ENCODE measurements at places on chromosomes 6 and 20.
A peak's percentile ranks its signal among the peaks of the same experiment; 100 is the strongest.

GRCh38 chr20:19978511-19979210 is 38.5 kb upstream of the NAA20 start:
- H3K4me1 ChIP-seq = peaks cover 10% of the 10 kb centered on the region
- H3K27ac ChIP-seq = no peak overlapping the region
- H3K27me3 ChIP-seq = peaks cover 17% of the 10 kb centered on the region
- no peak overlapping the region for H3K4me3 ChIP-seq
- H3K36me3 ChIP-seq = no peaks in the 10 kb centered on the region

DNA sequence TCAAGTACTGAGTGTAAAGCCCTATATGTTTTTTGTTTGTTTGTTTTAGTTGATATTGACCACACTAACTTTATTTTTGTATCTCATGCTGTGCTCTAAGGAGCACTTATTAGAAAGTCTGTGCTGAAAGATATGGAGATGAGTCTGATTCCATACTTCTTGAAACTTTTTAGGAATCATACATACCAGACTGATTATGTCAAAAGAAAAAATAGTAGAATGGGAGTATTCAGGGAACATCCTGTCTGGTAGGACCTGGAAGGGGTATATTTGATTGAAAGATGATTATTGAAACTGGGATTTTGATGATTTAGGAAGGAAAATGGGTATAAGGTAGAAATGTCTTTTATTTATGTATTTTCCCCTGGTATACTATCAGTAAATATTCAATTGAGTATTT is 111.4 kb downstream of the QKI start:
- no peaks in the 10 kb centered on the region for H3K36me3 ChIP-seq
- no peaks in the 10 kb centered on the region for H3K4me1 ChIP-seq
- H3K27me3 ChIP-seq = no peaks in the 10 kb centered on the region
- no peak for DNase-seq

GRCh38 chr6:40128127-40128526 is 193.9 kb upstream of the MOCS1 start:
- no peak overlapping the region for H3K4me3 ChIP-seq
- no peaks in the 10 kb centered on the region for H3K27me3 ChIP-seq
- no peaks in the 10 kb centered on the region for H3K4me1 ChIP-seq
- no peak overlapping the region for H3K27ac ChIP-seq
- no peaks in the 10 kb centered on the region for H3K36me3 ChIP-seq

- H3K4me3 ChIP-seq = no peak overlapping the region
- H3K4me1 ChIP-seq = peaks cover 21% of the 10 kb centered on the region
- H3K27ac ChIP-seq = no peak overlapping the region
- peaks cover 33% of the 10 kb centered on the region for H3K36me3 ChIP-seq
- no peak for DNase-seq
Measured at GRCh38 chr6:149515494-149515893, 30.3 kb downstream of the PPIL4 start.

- H3K27ac ChIP-seq = no peak overlapping the region
- DNase-seq = no peak
- no peaks in the 10 kb centered on the region for H3K27me3 ChIP-seq
Measured at GRCh38 chr20:16916165-16916564, 168.0 kb downstream of the OTOR start.

- no peak overlapping the region for H3K4me3 ChIP-seq
- H3K27ac ChIP-seq = no peak overlapping the region
- H3K36me3 ChIP-seq = no peaks in the 10 kb centered on the region
- peaks cover 39% of the 10 kb centered on the region for H3K27me3 ChIP-seq
- H3K4me1 ChIP-seq = no peaks in the 10 kb centered on the region
Measured at GRCh38 chr20:46955601-46956556, 61.2 kb downstream of the EYA2 start.

- H3K36me3 ChIP-seq = peaks cover 26% of the 10 kb centered on the region
- peaks cover 7% of the 10 kb centered on the region for H3K27me3 ChIP-seq
- peak overlapping the region; percentile 95 for H3K27ac ChIP-seq
- peak; percentile 75 for DNase-seq
Measured at GRCh38 chr6:166415306-166415705, 32.6 kb upstream of the MPC1 start.

GRCh38 chr6:128395188-128395587 is 125.2 kb downstream of the PTPRK start:
- H3K4me1 ChIP-seq = no peaks in the 10 kb centered on the region
- no peak overlapping the region for H3K4me3 ChIP-seq
- H3K27me3 ChIP-seq = no peaks in the 10 kb centered on the region
- no peaks in the 10 kb centered on the region for H3K36me3 ChIP-seq

GRCh38 chr6:143174951-143175350 is 114.3 kb downstream of the AIG1 start:
- H3K27ac ChIP-seq = no peak overlapping the region
- peaks cover 14% of the 10 kb centered on the region for H3K36me3 ChIP-seq
- no peaks in the 10 kb centered on the region for H3K4me1 ChIP-seq
- DNase-seq = no peak
- no peak overlapping the region for H3K4me3 ChIP-seq

DNA sequence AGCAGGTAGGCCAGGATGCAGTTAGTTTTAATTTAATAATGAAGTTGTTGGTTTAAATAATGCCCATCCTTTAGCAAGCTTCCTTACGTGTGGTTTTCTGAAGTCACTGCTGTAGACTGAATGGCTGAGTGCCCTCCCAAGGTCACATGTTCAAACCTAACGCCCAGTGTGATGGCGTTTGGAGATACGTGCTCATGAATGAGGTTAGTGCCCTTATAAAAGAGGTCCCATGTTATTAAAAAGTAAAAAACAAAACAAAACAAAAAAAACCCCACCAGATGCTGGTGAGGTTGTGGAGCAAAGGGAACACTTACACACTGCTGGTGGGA is 16.3 kb downstream of the LRP11 start:
- peaks cover 21% of the 10 kb centered on the region for H3K4me1 ChIP-seq
- DNase-seq = no peak
- H3K4me3 ChIP-seq = no peak overlapping the region
- no peak overlapping the region for H3K27ac ChIP-seq
- peaks cover 17% of the 10 kb centered on the region for H3K27me3 ChIP-seq

- H3K27me3 ChIP-seq = peaks cover 28% of the 10 kb centered on the region
- H3K4me1 ChIP-seq = peaks cover 8% of the 10 kb centered on the region
- DNase-seq = no peak
- peaks cover 1% of the 10 kb centered on the region for H3K36me3 ChIP-seq
Measured at GRCh38 chr6:28856620-28857005, 67.2 kb downstream of the TRIM27 start.

- no peaks in the 10 kb centered on the region for H3K27me3 ChIP-seq
- no peak overlapping the region for H3K27ac ChIP-seq
- DNase-seq = no peak
- no peaks in the 10 kb centered on the region for H3K4me1 ChIP-seq
- H3K4me3 ChIP-seq = no peak overlapping the region
Measured at GRCh38 chr20:9062066-9062465, 6.8 kb upstream of the PLCB4 start.

- DNase-seq = no peak
- H3K36me3 ChIP-seq = no peaks in the 10 kb centered on the region
- peaks cover 5% of the 10 kb centered on the region for H3K4me1 ChIP-seq
- no peak overlapping the region for H3K27ac ChIP-seq
- H3K27me3 ChIP-seq = no peaks in the 10 kb centered on the region
Measured at GRCh38 chr20:60297649-60298048, 339.4 kb downstream of the CDH26 start.

DNA sequence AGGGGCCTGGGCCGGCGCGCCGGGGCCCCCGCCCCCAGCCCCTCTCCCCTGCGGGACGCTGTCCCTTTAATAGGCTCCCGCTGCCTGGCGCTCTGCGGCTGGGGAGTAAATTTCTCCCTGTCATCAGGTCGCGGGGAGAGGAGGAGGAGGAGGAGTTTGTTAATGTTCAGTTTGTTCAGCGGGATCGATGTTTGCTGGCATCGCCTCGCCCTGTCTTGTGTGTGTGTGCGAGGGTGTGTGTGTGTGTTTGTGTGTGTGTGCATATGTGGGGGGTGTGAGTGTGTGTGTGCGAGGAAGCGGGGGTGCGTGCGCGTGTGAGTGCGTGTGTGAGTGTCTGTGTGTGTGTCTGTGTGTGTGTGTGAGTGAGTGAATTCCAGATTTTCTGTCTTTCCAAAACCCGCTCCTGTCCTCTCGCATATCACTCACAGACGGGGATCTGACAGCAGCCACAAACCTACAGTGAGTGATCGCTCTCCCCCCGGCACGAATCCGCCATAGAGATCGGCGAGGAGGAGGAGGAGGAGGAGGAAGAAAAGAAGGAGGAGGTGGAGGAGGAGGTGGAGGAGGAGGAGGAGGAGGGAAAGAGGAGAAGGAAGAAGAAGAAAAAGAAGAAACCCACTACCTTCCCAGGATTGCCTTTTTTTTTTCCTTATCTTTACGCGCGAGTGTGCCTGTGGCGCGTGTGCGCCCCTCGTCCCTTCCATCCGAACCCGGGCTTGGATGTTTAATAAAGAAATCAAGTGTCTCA is at the start of gene TSHZ2:
Gene TSHZ2 (plus strand): TSS at position 169 of the 748 bp plus-strand sequence. CDS start 936 bp downstream, outside the sequence.
- peaks cover 16% of the 10 kb centered on the region for H3K27me3 ChIP-seq
- H3K4me3 ChIP-seq = peak within 1 kb of the TSS; percentile 90
- H3K27ac ChIP-seq = peak within 1 kb of the TSS; percentile 91
- peaks cover 47% of the 10 kb centered on the region for H3K4me1 ChIP-seq

DNA sequence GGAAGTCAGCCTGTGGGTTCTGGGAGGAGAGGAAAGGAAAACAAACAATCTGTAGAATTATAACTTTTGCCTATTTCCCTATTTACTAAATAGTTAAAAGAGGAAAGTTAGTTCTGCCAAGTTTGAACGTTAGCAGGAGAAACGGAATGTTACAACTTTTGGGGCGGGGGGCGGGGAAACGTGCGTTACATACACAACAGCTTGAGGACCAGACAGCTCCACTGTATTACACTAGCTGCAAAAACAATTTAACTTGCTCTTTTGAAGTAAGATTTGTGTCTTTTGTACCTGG is 498 bp upstream of the PRDM1 start:
- peak overlapping the region; percentile 84 for H3K4me3 ChIP-seq
- peaks cover 35% of the 10 kb centered on the region for H3K27me3 ChIP-seq
- peaks cover 90% of the 10 kb centered on the region for H3K4me1 ChIP-seq
- no peak for DNase-seq
- H3K27ac ChIP-seq = peak overlapping the region; percentile 81

DNA sequence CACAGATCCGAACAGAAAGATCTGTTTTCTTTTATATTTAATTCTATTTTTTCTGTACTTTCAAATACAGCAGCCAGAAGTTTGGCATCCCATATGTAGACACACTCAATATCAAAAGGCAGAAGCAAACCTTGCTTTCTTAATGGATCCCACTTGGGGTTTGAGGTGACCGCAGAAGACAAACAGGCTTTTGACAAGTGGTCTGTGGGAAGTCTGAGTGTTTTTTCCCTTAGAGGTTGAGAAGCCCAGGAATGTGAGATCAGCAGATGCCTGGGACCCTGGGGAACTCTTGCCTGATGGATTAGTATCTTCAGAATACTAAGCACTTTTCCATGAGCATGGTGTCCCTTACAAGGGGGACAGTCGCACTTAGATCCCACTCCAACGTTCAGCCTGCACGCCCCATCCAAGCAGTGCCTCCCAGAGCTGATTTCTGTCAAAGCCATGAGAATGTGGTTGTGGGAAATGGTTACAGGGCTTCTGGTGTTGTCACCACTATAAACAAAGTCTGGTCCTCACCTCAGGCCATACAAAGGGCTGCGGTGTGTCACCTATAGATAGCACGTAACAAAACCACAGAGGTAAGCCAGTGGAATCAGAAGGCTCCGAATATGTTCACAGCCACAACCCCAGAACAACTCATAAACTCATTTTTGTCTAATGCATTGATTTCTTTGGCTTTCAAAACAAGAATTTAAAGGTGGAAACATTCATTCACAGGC is 12.7 kb downstream of the IL17F start:
- H3K27ac ChIP-seq = no peak overlapping the region
- no peaks in the 10 kb centered on the region for H3K36me3 ChIP-seq
- peaks cover 24% of the 10 kb centered on the region for H3K4me1 ChIP-seq

GRCh38 chr6:166541366-166541765 is 45.1 kb downstream of the RAMACL start:
- no peaks in the 10 kb centered on the region for H3K27me3 ChIP-seq
- peak overlapping the region; percentile 90 for H3K27ac ChIP-seq
- peaks cover 27% of the 10 kb centered on the region for H3K4me1 ChIP-seq
- peak overlapping the region; percentile 50 for H3K4me3 ChIP-seq
- no peaks in the 10 kb centered on the region for H3K36me3 ChIP-seq
- no peak for DNase-seq

GRCh38 chr20:19738951-19739350 is 19.1 kb upstream of the RIN2 start:
- no peaks in the 10 kb centered on the region for H3K4me1 ChIP-seq
- DNase-seq = no peak
- H3K36me3 ChIP-seq = no peaks in the 10 kb centered on the region

- H3K27me3 ChIP-seq = no peaks in the 10 kb centered on the region
- DNase-seq = no peak
- no peak overlapping the region for H3K4me3 ChIP-seq
- no peaks in the 10 kb centered on the region for H3K36me3 ChIP-seq
Measured at GRCh38 chr6:128632131-128632530, 111.7 kb upstream of the PTPRK start.

DNA sequence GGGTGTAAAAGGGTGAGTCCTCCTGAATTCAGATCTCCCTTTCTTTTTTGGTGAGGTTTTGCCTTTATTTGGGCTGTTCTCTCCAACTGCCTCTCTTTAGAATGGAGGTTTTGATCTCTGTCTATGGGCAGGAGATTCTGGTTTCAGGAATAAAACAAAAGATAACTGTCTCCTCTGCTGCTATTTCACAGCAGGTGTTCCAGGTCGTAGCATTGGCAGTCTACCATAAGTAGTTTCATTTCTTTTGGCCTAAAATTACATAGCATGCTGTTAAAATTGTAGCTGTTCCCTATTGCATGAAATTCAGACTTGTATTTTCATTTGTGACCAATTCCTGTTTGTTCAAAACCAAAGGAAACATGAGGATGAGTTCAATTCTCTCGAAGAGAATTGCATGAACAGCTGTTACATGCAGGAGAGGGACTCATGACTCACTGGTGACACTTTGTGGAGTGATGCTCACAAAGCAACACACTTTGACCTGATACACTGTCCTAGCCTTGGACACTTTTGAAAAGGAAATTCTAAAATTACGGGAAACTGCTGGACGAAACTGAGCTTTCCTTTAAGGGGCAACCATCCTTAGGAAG is 76.8 kb upstream of the SIRPG start:
- H3K4me3 ChIP-seq = no peak overlapping the region
- peaks cover 16% of the 10 kb centered on the region for H3K27me3 ChIP-seq
- H3K27ac ChIP-seq = no peak overlapping the region
- H3K4me1 ChIP-seq = peaks cover 41% of the 10 kb centered on the region
- H3K36me3 ChIP-seq = peaks cover 1% of the 10 kb centered on the region

GRCh38 chr6:145063091-145063490 is 672.2 kb downstream of the EPM2A start:
- H3K36me3 ChIP-seq = no peaks in the 10 kb centered on the region
- peaks cover 7% of the 10 kb centered on the region for H3K27me3 ChIP-seq
- no peak overlapping the region for H3K27ac ChIP-seq
- no peak for DNase-seq
- H3K4me1 ChIP-seq = no peaks in the 10 kb centered on the region

GRCh38 chr20:34110745-34111641 is 1.1 kb downstream of the EIF2S2 start:
- peaks cover 48% of the 10 kb centered on the region for H3K4me1 ChIP-seq
- peak overlapping the region; percentile 97 for H3K27ac ChIP-seq
- DNase-seq = no peak
